Stimulated activated CD4-positive, alpha-beta T cell treated with anti-CD3 and anti-CD28 coated beads, Interleukin-4, amount 100 ng/mL, for 24 hours (primary cell): ENCODE measurements at places on chromosomes 16 and 17.
A peak's percentile ranks its signal among the peaks of the same experiment; 100 is the strongest.

DNA sequence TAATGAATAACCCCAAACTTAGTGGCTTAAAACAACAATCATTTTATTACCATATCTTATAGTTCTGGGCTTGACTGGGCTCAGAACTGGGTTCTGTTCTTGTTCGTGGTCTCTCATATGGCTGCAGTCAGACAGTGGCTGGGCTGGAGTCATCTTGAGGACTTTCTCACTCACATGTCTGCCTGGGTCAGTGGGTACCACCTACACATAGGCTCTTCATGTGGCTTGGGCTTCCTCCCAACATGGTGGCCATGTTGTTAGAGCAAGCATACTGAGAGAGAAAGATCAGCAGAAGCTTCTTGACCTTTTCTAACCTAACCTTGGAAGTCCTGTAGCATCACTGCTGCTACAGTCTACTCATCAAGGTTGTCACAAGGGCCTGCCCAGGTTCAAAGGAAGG, 158.6 kb upstream of the SDK2 start:
- no peak for DNase-seq

DNA sequence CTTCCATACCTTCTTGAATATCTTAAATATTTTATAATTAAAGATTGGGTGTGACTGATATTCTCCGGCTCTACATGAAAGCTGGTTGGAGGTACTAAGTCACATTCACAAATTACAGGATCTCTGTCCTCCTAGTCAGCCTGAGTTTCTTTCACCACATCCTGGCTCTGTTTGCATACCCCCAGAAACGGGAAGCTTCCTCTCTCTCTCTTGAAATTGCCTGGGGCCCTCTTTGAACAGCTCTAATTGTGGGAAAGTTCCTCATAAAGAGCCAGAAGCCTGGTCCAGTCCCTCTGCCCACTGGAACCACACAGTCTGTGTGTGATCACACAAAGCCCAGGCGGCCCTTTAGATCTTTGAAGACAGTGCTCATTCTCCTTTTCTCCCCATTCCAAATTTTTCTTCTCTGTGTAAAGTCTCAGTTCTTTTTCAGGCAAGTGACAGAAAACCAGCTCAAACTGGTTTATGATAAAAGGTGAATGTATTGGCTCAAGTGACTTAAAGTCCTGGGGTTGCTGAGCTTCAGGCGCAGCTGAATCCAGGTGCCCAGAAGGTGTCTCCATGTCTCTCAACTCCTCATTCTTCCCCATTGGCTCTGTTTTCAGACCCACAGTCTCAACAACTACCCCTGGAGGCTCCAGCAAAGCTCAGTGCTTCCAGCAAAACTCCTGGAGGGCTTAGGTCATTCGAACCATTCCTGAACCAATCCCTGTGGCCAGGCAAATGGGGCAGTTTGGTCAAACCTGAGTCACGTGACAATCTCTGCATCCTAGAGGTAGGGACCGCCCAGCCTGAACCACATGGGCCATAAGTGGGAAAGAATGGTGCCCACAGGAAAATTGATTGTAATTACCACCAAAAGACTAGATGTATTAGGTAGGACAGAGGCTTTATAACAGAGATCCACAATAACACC, 8.5 kb upstream of the RAI1 start:
- DNase-seq: no peak

GRCh38 chr17:76968707-76969597, 100.7 kb downstream of the MGAT5B start:
- DNase-seq: peak; percentile 52

DNA sequence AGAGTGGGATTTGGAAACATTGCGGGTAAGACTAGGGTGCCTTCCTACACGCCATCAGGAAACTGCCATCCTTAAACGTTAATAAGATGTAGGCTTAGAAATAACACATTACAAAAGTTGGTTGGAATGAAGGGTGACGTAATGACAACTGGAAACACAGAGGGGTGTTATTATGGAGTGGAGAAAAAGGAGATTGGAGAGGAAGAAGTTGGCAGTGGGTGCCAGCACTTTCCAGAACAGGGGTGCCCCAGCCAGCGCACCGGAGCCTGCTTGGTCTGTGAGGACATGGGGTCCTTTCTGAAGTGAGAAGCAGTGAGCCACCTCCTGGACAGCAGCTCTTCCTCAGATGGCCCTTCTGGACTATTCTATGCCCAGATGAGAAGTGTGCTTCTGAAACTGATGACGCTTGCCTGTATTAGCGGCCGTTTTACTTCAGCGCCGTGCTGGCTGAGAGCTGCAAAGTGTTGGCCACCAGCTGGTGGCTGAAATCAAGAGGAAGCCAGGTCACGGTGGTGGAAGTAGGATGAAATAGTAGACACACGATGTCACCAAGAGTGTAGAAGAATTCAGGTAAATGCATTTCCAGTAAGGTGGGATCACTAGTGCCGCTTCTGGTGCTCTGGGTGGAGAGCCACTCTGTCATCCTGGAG, 244.8 kb downstream of the NTN1 start:
- DNase-seq: no peak

DNA sequence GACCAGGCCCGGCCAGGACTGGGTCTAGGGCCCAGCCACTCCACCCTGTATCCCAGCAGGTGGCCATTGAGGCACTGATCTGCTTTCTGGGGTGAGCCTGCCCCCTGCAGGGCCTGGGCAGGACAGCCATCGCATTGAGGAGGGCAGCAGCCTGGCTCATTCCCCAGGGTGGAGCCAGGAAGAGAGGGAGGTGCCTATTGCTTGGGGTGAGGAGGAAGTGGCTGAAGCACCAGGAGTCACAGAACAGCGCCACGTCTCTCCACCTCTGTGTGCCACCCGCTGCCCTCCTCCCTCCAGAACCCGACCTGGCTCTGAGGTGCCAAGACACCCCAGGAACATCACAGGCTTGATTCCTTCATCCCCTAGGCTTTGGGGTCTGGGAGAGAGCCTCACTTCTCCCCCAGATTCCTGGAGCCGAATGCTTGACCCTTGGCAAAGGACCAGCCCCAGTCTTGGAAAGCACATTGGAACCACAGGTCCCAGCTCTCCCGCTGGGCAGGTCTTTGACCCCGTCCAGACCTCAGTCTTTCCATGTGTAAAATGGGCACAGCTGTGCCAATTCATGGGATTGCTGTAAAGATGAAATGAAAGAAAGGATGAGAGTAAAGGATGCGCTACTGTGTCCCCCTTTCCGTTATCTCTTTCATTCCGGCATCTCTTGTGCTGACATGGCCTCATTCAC, 7.2 kb upstream of the KRT36 start:
- peak; percentile 66 for DNase-seq

DNA sequence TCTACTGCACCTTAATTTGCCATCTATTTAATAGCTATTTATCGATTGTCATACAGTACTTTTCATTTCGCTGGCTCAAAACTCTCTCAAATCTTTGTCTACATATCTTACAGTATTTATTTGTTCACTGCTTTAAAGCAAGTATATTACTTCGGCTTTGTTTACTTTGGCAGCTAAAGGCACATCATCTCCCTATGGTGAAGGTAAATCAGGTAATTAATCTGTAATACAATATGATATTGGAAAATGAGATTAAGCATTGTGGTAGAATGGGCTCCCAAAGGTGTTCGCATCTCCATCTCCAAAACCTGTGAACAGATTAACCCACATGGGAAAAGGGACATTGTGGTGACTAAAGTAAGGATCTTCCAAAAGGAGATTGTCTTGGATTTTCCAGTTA, 6.5 kb downstream of the TMEM170A start:
- no peak for DNase-seq

GRCh38 chr16:28549301-28549899, 4.3 kb upstream of the SGF29 start:
- DNase-seq: no peak

- no peak for DNase-seq
These were observed 47.7 kb downstream of the ADAMTS18 start for GRCh38 chr16:77386831-77387814.

DNA sequence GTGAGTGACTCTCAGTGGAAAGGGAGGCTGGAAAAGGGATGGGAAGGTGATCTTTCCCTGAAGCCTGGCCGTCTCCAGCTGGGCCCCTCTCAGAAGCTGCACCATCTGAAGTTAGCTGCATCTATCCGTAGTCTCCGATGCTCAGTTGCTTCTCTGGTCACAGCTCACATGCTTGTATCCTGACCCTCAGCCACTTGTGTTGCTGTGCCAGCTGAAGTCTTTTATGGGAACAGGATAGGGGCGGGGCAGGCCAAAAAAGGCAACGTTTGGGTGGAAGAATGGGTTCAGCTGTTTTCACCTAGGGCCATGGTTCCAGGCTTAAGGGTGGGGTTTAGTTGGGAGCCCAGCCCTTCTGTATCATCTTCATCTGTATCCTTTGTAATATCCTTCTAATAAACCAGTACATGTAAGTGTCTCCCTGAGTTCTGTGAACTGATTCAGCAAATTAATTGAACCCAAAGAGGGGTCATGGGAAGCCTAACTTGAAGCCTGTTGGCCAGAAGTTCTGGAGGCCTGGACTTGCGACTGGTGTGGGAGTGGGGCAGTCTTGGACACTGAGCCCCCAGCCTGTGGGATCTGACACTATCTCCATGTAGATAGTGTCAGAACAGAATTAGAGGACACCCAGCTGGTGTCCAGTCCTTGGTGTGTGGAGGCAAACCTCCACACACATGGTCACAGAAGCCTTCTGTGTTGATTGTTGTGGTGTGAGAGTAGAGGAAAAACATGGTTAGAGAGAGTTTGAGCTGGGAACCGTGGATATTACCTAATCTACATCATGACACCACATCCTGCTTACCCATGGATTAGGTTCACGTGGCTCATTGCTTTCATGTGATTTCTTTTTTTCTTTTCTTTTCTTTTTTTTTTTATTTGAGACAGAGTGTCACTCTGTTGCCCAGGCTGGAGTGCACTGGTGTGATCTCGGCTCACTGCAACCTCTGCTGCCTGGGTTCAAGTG, 49.3 kb upstream of the FBXO47 start:
- DNase-seq: no peak

- peak; percentile 53 for DNase-seq
These were observed 629 bp downstream of the GEMIN4 start for GRCh38 chr17:751269-752001.

DNA sequence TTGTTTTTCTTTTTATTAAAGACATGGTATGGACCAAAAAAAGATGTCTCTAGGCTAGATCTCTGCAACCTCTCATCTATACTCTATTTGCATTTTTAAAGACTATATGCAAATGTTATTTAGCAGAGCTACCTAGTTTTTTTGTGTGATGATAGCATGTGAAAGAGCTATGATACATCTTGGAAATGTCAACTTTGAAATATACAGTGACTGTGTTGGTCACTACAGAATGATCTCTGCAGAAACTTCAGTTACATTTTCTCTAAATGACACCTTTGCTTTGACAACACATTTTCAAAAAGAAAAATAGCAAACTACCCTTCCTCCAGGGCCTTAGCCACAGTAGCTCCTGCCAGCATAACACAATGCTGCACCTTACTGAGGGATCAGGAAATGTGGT, 86.6 kb downstream of the PRKCB start:
- DNase-seq: no peak

GRCh38 chr17:32142857-32143526, 690 bp downstream of the RHOT1 start:
- peak; percentile 10 for DNase-seq

GRCh38 chr16:11005611-11005975, 61.2 kb downstream of the CLEC16A start:
- no peak for DNase-seq

- DNase-seq: peak; percentile 82
These were observed 2.5 kb downstream of the P2RX1 start for GRCh38 chr17:3913531-3914311.

- no peak for DNase-seq
These were observed 152.2 kb downstream of the SNX11 start for GRCh38 chr17:48259694-48260291.

DNA sequence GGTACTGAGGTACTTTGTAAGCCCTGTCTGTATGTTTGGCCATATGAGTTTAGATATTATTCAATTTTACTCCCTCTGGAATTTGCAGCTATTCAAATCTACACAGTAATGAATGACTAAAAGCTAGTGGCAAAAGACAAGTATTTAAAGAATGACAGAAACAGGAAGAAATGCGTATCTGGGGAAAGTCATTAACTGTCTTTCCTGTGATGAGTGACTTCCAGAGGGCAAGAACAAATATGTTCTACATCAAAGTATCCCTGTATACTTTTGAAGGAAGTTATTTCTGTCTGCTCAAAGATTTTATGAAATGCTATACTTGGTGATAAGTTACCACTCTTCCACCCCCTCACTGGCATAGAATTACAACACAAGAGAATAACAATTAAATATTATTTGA, 489.3 kb upstream of the SOX9 start:
- no peak for DNase-seq

DNA sequence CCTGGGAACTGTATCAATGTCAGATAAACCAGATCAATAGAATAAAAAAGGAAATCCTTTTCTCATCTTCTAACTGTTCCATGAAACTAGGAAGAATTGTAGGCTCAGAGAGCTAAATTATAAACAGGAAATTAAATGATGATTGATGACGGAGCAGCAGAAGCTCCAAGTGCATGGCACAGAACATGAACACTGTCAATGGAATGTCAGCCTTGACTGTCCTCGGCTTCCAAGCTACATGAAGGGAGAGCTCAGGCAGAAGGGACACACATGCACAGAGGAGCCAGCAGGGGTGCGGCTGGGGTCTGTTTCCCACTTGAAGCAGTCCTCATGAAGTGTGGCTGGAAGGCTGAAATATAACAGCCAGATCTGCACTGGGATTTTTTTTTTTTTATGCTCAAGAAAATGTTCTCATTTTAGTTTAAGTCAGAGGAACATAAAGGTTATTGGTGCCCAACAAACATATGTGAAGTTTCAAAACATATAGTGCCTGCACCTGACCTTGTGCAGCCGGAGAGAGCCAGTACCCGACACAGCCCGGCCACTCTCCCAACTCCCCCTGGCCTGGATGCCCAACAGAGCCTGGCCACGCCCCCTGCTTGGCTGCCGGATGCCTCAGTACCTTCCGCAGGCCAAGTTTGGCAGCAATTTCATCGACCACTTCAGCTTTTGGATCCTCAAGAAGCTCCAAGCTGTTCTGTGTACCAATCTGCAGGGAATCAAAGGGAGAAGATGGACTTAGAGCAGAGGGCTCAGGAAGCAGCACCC, 37.0 kb downstream of the NPLOC4 start:
- no peak for DNase-seq

- peak; percentile 65 for DNase-seq
These were observed 2.7 kb downstream of the NDUFAF8 start for GRCh38 chr17:81241648-81242420.
